ENCODE measurements at places on chromosomes 7 and 10.

GRCh38 chr10:123274306-123275135, 120.3 kb downstream of the BUB3 start:
- DNase-seq = no peak

- no peak for DNase-seq
Observed at GRCh38 chr10:21572578-21572977, 38.5 kb downstream of the MLLT10 start.

DNA sequence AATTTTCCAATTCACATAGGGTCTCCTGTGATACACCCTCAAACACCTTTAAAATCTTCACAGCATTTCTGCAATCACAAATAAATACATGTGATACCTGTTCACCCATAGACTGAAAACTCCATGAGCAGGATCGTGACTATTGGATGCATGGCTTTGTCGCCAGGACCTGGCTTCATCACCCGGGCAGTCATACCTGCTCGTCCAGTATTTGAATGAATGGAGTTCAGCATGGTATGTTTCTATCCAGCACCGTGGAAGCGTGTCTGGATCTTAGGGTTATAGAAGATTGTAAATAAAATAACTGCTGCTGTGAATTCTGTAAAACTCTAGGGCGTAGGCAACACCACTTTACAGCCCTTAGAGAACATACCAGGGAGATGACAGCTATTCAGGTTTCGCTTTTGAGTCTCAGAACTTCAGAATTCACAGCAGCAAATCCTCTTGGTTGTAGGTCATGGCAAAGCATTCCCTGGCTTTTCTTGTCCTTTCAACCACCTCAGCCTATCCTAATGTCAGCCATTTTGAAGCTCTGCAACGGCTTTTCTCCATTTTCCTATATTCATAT, 47.4 kb upstream of the USP6NL start:
- DNase-seq = no peak

GRCh38 chr10:77075926-77076325, 561.7 kb downstream of the KCNMA1 start:
- no peak for DNase-seq

DNA sequence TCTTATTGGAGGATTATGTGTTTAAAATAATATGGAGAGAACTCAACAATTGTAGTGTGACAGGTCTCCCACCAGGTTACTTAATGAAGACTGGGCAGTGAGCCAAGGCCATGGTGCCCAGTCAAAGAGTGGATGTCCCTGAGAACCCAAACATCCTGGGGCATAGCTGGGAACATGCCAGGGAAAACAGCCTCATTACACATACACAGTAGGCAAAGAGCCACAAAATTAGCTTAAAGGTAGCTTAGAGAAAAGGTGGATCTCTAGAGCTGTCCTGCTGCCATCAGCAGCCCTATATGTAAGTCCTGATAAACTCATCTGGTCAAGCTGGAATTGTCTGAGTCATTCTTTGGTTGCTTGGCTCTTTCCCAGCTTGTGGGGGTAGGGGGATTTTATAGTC, 287.8 kb downstream of the PHF14 start:
- no peak for DNase-seq

DNA sequence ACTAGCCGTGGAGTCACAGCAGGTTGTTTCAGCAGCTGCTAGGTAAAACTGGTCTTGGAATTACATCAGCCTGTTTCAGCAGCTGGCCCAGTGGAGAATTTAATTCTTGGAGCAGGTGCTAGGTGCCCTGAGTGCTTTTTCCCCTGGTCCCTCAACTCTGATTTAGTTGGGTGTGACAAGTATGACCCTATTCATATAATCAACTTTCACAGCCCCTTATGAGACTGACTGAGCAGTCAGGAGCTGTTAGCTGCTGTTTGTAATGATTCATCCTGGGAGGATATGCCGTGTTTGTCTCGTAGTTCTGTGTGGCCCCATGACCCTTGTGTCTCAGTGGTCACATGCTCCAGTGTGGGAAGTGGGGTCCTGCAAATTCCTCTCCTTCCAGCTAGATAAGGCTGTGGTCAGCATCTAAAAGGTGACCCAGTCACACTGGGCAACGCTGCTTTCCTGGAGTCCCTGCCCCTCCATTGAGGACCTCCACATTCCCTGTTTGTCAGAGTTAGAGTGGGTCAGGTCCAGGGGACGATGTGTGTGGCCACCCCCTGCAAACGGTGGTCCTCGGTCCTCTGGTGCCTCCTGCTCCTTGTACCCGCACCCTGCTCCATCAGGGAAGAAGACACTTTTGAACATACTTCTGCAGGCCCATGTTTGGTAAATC, 28.3 kb downstream of the TBATA start:
- DNase-seq = no peak

- DNase-seq = no peak
Observed at GRCh38 chr7:119037941-119038340, 813.4 kb downstream of the ANKRD7 start.

GRCh38 chr10:74867351-74867750, 41.0 kb downstream of the KAT6B start:
- no peak for DNase-seq

GRCh38 chr7:152527610-152528032, 91.8 kb upstream of the KMT2C start:
- no peak for DNase-seq

DNA sequence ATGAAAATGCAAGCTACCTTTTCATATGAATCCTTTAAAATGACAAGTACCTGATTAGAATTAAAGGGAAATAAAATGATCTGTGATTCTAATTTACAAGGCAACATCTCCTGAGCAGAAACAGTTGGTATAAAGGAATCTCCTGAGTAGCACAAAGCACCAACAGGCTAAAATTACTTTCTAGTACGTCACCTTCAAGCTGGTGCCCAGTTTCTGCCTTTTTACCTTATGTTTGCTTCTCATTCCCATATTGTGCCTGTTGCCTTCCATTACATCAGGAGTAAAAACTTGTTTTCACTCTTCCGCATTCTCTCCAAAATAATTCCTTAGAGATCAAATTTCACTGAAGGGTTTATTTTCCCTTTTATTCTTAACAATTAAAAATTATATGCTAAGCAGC, 587.1 kb upstream of the KCND2 start:
- DNase-seq = no peak

DNA sequence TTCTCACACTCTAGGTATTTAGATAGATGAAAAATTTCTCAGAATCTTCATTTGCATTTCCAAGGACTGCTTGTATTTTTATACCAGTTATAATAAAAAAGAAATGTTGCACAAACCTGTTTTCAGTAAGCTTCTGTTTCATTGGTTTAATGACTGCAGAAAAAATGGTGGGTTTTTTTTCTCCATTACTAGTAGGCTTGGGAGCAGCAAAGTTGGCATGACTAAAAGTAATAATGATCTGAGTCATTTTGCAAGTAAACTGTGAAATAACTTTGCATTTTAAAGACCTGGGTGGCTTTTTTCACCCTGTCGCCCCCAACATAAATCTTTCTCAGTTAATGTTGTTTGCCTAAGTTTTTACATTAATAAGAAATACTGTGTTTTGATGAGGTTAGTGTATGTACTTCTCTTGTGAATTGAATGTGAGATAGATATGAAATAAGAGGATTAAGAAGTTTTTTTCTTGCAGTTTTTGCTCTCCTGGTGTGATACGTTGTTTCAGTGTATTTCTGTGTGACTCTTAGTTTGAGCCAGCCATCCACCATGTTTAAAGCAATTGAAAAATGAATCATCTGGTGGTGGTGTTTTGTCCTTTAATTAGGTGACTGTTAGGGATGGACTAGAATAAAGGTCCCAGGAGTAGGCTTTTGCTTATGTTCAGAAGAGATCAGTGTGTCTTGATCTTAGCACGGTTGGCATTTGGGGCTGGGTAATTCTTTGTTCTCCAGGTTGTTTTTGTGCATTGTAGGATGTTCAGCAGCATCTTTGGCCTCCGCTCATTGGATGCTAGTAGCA, 1.8 kb downstream of the GNAI1 start:
- DNase-seq = peak; percentile 47

DNA sequence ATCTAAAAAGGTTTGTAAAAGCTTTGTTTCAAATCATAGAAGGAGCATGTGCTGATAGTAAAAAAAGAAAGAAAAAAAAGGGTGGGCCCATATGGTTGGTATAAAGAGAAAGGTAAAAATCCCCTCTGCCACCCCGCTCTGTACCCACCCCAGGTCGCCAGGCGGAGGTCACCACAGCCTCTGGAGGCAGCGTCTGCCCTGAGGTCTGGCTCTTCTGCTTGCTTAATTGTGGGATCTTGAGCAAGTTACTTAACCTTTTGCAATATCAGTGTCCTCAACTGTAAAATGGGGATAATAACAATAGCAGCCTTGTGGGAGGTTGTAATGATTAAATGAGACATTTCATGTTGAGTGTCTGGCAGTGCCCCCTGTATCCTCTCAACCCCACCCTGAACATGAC, 10.7 kb upstream of the PCBD1 start:
- DNase-seq = no peak

DNA sequence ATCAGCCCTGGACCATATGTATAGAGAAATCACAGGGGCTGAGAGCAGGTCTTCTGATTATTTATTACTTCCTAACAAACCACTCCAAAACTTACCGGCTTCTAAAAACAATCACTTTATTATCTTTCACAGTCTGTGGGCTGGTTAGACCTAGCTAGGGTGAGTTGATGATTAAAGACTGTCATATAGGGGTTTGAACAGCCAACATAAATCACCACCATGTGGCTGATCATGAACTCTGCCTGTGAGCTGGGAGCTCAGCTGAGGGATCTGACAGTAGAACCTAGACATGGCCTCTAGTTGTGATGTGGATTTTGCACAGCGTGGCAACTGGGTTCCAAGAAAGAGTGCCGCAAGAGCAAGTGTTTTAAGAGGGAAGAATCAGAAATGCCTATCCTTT, 305.4 kb downstream of the CSTF2T start:
- DNase-seq = no peak

DNA sequence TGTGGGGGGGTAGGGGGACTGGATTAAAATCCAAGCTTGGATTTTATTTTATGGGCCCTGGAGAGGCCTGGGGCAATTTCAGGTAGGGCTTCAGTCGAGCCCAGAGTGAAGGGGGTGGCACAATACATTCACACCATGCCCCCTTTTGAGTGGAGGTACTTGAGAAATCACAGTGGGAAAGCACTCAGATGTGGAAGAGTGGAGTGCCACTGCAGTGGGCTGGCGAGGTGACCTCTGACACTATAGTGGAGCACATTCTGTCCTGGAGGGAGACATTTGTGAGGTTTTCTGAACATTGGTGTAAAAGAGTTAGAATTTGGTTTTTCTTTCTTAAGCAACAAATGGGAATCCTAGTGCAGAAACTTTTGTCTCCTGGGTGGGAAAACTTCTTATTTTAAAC, 143.2 kb downstream of the WNT2 start:
- no peak for DNase-seq

DNA sequence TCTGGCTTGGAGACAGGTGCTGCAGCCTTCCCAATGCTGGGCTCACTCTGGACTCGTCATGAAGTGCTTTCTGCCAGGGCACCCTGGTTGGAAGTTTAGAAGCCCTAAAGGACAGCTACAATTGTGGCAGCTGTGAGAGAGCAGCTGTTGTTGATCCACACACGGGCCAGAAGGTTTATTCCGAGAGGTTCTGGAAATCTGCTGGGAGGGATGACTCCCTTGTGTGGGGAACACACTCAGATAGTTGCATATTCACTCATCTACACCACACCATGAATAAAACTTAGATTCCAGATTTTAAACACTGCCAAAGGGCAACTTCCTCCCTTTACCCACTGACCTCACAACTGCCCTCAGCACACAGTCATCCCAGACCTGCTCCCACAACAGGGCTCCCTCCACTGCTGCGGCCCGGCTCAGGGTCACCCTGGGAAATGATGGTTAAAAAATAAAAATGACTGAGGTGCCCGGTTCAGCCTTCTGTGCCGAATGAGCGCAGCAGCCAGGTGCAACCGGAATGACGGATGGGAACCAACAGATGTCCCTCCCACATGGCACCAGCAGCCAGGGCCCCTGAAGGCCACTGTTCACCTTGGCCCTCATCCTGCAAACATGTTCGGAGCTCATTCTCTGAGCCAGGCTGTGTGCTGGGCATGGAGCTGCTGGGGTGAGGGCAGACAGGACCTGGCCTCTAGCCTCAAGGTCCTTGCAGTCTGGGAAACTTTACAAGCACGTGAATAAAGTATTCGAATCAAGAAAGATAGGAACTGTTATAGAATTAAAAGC, 40.2 kb downstream of the ASB13 start:
- DNase-seq = no peak

DNA sequence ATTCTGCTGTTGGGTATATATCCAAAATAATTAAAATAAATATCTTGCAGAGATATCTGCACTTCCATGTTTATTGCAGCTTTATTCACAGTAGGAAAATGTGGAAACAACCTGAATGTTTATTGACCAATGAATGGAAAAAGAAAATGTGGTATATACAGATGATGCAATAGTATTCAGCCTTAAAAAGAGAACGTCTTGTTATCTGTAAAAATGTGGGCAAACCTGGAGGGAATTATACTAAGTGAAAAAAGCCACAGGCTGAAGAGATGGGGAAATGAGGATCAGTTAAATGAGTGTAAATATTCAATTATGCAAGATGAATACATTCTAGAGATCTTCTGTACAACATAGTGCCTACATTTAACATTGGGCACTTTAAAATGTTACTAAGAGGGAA, 766.1 kb upstream of the IGFBP3 start:
- DNase-seq = no peak

DNA sequence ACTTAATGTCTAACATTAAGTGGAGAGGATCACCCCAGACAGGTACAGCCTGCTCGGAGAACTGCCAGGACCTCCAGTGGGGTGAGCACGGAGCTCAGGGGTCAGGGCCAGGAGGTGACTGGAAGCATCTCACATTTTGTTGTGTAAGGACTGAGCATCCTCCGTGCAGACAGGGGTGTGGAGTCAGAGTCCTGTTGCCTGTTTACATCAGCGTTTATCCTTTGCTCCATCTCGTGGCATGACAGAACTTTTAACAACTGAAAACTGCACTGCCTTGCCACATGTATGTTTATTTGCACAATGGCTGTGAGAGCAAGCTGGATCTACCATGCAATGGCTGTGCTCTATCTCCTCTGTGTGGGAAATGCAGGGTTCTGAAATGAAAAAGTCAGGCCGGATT, 175.4 kb upstream of the AKR1E2 start:
- no peak for DNase-seq

- no peak for DNase-seq
Observed at GRCh38 chr10:119625570-119626280, 25.5 kb upstream of the BAG3 start.

- DNase-seq = no peak
Observed at GRCh38 chr7:87328281-87328680, 17.2 kb upstream of the CROT start.

DNA sequence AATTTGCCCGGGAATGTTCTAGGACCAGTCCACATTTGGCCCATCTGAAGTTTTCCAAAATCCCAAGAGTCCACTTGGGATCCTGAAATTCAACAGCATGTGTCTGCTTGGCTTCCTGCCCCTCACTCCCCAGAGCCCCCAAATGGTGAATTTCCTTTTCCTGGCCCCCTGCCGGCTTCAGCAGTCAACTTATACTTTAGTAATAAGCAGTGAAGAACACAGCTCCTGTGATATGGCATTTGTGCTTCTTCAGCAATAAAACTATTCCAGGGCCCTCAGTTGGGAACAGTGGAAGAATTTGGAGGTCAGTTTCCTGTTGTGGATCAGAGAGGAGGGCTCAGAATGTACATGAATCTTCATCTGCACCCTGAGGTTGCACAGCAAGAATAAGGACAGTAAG, 51.1 kb downstream of the PRF1 start:
- DNase-seq = peak; percentile 79
